ENCODE measurements at places on chromosomes 3 and 15. TPM values are rescaled to one million over a fixed set of nuclear protein-coding genes. Genes with fewer than 3 reads are reported as not detected.

AZI2 gene
- total RNA-seq, result 43.7 TPM

KBTBD12 gene
- total RNA-seq, result not detected

DISP2 gene
- 0.07 TPM for total RNA-seq

CATSPER2 gene
- total RNA-seq, result 0.33 TPM

COLQ gene
- total RNA-seq, result 0.25 TPM

BUB1B gene
- total RNA-seq, result 26.8 TPM
